ENCODE measurements at places on chromosomes 4 and X. TPM values are rescaled to one million over a fixed set of nuclear protein-coding genes. Genes with fewer than 3 reads are reported as not detected.

Gene SPANXB1
- total RNA-seq: not detected

Gene PRSS12
- total RNA-seq: not detected

Gene USP53
- total RNA-seq: 9.8 TPM

Gene PIGA
- total RNA-seq: 23.8 TPM

Gene CEP135
- 15.8 TPM for total RNA-seq
